ENCODE measurements at places on chromosomes 5 and 9.

DNA sequence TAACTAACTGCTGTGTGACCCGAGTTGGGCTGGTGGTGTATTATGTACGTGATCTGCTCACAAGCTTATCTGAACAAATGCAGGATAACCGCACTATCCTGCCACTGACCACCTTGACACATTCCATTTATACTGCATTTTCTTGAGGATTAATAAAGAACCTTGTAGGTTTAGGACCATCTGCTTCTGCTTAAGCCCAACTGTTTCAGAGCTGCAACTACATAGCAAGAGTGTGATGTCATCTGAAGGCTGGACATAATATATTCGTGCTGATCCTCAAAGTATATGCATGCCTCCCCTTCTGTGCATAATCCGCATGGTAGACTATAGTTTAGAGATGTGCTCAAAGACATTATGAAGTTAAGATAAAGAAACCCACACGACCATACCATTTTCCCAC, 435.9 kb downstream of the BNC2 start:
- no peak for DNase-seq

- no peak for DNase-seq
Measured at GRCh38 chr9:106110483-106110882, 416.1 kb downstream of the TMEM38B start.

GRCh38 chr9:14956208-14956607, 46.0 kb upstream of the FREM1 start:
- DNase-seq = no peak

- DNase-seq = no peak
Measured at GRCh38 chr5:10355071-10355889, 1.8 kb downstream of the MARCHF6 start.

GRCh38 chr9:114060711-114061110, 17.4 kb downstream of the AMBP start:
- no peak for DNase-seq

DNA sequence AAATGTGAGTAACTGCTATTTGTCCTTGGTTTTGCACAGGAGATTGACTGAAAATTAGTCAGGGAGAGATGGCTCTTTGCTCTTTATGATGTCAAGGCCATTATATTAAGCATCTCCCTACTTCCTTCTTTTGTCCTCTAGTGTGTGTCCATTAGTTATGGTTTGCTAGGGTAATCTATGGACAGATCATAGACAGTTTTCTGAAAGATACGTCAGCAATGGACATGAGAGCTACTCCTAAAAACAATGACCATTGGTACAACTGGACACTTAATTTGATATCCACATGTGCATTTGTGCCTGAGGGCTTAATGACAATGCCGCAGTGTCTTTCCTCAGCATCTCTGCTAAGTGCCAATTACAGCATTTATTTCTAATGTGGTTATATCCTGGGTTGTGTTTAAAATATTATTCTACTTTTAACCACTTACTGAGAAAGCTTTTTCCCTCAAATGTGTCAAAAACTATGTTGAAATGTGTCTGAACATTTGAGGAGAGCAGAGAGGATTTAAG, 218.2 kb upstream of the RFX3 start:
- no peak for DNase-seq

- DNase-seq = no peak
Measured at GRCh38 chr5:123571927-123572326, 60.0 kb downstream of the CSNK1G3 start.

GRCh38 chr9:97873425-97873824, 20.4 kb downstream of the FOXE1 start:
- DNase-seq = no peak

DNA sequence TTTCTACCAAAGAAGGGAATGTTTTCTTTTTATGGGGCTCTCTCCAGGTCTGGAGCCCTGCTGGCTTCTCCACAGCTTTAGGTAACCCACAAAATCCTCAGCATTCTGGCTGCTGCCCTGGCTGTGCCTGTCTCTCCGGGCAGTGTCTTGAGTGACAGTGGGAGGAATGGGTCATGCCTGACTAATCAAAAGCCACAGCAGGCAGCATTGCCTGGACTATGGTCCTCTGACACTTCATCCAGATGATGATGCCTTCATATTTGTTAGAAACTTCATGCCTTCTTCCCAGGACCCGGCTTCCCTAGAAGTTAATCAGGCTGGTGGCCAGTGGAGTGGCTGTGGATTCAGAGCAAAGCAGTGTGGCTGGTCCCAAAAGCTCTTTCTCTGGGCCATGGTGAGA, 32.2 kb upstream of the TGFBI start:
- DNase-seq = no peak

DNA sequence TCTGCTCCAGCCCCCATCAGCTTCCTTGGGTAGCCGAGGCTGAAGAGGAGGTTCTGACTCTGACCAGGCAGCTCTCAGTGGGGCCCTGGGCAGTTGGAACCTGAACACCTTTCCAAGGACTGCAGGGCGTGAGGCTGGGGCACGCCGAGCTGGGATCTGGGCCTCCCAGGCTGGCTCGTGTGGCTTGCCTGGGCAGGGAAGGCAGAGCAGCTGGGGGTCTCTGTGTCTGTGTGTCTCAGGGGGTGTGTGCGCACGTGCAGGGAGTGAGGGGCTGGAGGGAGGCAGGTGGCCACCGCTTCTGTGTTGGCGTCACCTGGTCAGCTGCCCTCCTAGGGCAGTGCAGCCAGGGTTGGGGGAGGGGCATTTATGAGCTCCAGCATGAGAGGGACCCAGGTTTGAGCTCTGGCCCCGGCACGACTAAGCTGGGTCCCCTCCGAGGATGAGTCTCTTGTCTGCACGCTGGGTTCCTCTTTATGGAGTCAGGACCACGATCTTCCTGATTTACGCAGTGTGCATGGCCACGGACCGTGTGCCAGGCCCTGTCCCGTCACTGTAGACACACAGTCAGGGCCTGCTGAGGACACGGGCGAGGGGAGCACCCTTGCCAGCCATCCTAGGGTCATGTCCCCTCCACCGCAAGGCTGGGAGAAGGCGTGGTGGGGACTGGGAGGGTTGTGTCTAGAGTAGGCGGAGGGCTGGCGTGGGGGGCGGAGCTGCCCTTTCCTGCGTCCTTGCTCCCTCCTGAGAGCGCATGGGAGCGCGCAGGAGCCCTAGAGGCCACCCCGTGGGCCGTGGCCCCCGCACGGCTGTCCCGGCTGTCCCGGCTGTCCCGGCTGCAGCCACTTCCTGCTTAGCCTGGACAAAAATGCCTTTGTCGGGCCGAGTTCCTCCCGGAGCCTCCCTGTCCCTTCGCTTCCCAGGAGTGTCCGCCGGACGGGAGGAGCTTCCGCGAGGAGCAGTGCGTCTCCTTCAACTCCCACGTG, 4.6 kb downstream of the ADAMTSL2 start:
- no peak for DNase-seq

DNA sequence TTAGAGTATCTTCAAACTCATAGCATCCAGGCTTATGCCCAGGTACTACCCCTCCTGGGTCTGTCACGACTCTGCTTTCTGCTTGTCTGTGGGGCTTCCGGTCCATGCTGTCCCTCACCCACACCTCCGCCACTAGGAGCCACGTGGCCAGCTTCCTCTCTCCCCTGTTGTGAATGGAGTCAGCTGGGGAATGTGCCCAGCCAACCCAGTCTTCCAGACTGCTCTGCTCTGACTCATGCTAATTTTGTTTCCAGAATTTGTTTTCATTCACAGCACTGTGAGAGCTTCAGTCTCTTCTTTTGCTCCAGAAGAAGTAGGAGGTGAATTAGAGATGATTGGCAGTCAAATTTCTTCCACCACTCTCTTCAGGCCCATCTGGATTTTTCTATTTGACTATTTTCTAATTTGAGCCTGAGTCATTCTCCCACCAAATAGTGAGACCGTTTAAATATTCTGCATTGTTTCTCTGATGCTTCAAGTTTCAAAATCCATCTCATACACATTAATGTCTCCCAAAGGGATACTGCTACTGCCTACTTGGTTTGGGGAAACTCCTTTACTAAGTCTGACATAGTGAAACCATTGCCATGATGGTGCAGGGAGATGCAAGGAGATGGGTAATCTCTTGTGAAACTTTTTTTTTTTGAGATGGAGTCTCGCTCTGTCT, 424.1 kb upstream of the KIF2A start:
- DNase-seq = no peak

DNA sequence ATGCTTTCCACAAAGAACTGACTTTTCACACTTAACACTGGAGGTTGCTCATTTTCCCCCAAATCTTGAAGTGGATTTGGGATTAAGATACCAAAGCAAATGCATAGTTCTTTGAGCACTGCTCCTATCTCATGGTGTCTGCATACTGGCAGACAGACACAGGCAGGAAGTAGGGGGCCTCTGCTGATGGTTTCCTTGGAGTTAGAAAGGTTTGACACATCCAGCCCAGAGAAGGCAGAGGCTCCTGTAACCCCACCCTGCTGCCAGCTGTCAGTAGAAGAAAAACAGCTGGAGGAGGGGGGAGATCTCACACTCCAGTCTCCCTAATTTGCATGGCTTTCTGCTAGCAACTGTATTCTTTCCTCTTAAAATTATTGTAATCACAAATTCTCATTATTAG, 44.1 kb downstream of the APTX start:
- no peak for DNase-seq
